ENCODE measurements at places on chromosomes 4 and X.

- DNase-seq: peak; percentile 76
These were observed 1.8 kb downstream of the CPZ start for GRCh38 chr4:8594097-8595038.

- no peak for DNase-seq
These were observed 95.5 kb downstream of the CXCL13 start for GRCh38 chr4:77701121-77701520.

DNA sequence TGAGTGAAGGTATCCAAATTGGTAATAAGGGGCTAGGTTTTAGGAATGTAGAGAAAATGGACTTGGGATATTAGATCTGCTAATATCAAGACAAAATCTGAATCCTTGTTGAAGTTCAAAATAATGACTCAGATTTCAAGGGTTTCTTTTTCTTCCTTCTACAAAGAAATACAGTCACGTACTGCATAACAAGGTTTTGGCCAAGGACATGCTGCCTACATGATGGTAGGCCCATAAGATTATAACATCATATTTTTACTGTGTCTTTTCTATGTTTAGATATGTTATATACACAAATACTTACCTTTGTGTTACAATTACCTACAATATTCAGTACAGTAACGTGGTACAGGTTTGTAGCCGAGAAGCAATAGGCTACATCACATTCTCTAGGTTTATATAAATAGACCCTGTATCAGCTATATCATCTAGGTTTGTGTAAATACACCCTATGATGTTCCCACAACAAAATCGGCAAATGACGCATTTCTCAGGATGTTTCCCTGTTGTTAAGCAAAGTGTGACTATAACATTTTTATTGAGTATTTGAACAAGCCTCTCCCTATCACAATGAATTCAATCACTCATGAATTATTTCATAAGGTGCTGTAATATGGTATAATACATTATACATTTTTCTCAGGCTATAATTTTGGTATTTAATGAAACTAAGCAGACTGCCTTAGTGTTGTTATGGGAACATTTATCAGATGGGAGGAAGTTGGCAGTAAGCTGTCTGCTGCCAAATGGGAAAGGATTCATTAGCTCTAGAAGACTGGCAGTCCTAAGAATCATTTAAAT is 186.3 kb downstream of the PPP3CA start:
- DNase-seq: no peak

GRCh38 chr4:137541181-137541580 is 8.9 kb upstream of the PCDH18 start:
- no peak for DNase-seq

DNA sequence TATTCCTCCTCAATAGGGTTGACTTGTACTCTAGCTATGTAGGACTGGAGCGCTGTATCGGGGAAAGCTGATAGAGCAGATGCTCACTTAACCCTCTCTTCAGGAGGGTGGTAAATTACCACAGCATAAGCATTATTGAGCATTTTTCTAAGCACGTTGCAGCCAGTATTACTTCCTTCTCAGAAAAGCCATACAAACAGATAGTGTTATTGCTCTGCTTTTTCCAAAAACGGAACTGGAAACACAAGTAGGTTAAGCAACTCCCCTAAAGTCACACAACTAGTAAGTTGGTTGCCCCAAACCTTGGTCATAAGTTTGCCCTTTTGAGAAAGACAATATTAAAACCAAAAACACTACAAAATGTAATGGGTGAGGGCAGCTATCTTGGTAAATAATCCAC is 73.9 kb downstream of the REELD1 start:
- no peak for DNase-seq

DNA sequence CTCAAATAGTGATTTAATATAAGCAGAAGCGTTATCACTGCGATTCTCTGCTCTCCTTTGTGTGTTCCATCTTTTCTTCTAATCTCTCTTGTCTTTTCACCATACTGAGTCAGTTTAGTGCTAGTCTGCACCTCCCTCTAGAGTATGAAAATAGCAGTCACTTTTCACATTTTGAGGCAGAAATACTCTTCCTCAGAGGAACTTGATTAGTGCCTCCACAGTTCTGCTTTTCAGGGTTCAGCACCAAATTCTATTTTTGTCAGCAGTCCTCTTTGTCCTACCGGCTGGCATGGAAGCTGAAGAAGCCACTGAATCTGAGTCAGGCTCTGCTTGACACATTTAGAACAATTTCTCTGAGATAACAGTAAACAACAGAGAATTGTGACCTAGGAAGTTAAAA is 49.7 kb upstream of the ANKRD17 start:
- peak; percentile 61 for DNase-seq

GRCh38 chr4:73731968-73732610 is 8.3 kb upstream of the CXCL8 start:
- no peak for DNase-seq

DNA sequence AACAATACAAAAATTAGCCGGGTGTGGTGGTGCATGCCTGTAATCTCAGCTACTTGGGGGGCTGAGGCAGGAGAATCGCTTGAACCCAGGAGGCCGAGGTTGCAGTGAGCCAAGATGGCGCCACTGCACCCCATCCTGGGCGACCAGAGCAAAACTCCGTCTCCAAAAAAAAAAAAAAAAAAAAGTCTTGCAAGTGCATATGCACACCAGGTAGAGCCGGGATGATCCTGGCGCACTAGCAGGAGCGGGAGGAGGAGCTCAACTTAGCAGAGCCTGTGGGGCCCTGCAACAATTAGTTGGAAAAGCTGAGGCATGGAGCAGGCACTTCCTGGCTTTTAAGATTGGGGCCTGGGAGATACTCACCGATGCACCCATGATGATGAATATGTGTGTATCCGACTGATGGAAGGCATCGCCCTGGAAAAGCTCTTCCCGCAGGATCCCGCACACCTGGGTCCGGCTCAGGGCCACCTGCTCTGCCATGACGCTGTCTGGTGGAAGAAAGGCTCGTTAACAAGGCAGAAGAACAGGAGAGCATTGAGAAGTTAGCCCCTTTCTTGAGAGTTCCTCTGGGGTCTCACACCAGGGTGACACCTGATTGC is 872 bp downstream of the G6PD start:
- no peak for DNase-seq

DNA sequence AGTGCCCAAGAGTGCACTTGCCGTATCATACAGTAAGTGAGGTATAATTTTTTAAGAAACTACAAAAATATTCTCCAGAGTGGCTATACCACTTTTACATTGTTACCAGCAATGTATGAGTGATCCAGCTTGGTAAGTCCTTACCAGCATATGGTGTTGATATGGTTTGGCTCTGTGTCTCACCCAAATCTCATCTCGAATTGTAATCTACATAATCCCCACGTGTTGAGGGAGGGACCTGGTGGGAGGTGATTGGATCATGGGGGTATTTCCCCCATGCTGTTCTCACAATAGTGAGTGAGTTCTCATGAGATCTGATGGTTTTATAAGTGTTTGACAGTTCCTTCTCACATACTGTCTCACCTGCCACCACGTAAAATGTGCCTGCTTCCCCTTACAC is 44.8 kb downstream of the RBMX start:
- DNase-seq: no peak

Data from amniotic epithelial cell (primary cell).